Muscle of leg (tissue), 16 donors: ENCODE measurements at places on chromosomes 1 and 21.

GRCh38 chr1:159140474-159140873 lies 30.9 kb upstream of the CADM3 start:
- DNase-seq = no peak

- peak; percentile 30 for DNase-seq
These were observed 23.7 kb upstream of the TNFRSF1B start for GRCh38 chr1:12142891-12143630.

GRCh38 chr1:35461966-35462651 lies 95.1 kb downstream of the KIAA0319L start:
- no peak for DNase-seq

- peak; percentile 22 for DNase-seq
These were observed 28.0 kb upstream of the GLIS1 start for GRCh38 chr1:53766831-53767405.

DNA sequence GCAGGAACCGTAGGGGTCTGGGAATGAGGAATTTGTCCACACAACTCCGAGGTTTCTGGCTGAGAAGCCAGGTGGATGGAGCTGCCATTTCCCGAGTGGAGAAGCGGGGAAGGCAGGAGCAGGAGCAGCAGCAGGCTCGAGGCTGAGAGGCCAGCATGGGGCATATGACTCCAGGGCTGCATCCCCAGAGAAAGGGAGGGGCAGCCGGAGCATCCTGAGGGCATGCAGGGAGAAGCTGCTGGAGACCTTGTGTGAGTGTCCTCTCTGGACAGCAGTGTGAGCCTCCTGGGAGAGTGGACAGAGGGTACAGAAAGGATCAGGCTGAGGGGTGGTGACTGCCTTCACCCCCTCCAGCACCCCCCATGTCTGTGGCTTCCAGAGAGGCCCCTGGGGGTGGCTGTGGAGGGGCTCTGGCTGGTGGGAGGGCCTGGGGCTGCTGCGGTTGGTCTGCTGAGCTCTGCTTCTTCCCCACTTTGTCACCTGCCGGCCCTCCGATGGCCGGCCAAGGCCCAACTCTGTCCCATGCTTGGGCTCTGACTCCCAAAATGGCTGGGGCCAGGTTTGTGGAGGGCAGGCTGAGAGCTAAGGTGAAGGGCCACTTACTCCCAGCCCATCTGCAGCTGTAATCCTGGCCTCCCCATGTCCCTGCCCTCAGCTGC lies 633.1 kb downstream of the MATN1 start:
- DNase-seq = no peak

- no peak for DNase-seq
These were observed 1024.8 kb downstream of the PLA2G4A start for GRCh38 chr1:187853505-187853904.

GRCh38 chr1:8722366-8722765 lies 95.1 kb downstream of the RERE start:
- DNase-seq = no peak

- DNase-seq = no peak
These were observed 139.9 kb upstream of the KIAA0040 start for GRCh38 chr1:175332515-175332914.

DNA sequence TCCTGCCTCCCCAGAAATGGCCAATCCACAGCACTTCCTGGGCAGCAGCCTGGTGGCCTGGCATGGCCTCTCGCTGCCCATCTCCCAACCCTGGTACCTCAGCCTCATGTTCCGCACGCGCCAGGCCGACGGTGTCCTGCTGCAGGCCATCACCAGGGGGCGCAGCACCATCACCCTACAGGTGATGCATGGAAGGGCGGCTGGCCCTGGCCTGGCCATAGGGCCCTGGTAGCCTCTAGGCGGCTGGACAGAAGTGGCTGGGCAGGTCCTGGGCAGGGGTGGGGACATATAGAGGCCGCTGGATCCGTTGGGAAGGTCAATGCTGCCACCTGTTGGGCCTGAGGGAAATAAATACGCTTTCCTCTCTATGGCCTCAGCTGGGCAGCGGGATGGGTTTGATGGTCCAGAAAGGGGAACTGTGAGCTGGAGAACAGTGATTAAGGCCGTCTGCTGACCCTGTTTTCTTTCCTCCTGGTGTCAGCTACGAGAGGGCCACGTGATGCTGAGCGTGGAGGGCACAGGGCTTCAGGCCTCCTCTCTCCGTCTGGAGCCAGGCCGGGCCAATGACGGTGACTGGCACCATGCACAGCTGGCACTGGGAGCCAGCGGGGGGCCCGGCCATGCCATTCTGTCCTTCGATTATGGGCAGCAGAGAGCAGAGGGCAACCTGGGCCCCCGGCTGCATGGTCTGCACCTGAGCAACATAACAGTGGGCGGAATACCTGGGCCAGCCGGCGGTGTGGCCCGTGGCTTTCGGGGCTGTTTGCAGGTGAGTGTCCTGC lies 14.4 kb downstream of the CELSR2 start:
- DNase-seq = peak; percentile 78

- DNase-seq = peak; percentile 96
These were observed at the start of gene PTPN14 for GRCh38 chr1:214551436-214552173. Gene PTPN14 (minus strand): TSS chr1:214551602. CDS start chr1:214464803, 86,799 bp downstream.
